Stimulated activated CD4-positive, alpha-beta T cell treated with anti-CD3 and anti-CD28 coated beads, Interleukin-1b, Interleukin-23, amount 100 ng/mL, for 1 hour (primary cell): ENCODE measurements at places on chromosomes 3 and 15.

- DNase-seq: no peak
Observed at GRCh38 chr15:45884755-45885445, 250.1 kb downstream of the SQOR start.

GRCh38 chr15:52183562-52184173, 7.5 kb downstream of the GNB5 start:
- no peak for DNase-seq

DNA sequence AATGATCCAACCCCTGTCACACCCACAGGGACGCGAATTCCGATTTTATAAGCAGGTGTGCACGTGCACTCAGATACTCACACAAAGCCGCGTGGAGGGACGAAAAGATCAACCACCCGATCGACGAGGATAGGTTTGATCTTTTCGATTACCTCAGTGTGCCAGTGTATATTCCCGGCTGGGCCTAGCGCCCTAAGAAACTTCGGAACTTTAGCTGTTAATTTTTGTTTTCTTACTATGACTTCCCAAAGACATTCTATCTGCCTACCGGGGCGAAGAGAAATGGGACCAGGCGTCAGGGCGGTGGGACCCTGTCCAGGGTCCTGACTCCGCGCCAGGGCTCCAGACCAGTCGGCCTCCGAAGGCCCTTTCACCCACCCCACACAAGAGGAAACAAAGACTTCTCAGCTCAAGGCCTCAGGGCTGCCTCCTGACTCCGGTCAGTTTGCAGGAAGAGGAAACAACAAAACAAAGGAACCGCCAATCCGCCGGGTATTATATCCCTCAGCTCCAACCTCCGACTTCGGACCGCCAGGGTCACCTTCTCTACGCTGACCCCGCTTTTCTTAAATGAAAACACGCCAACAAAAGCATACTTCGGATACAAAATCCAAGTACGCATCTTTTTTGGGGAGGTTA, 6.8 kb downstream of the ONECUT1 start:
- DNase-seq: no peak

GRCh38 chr3:49412632-49413337, 562 bp downstream of the TCTA start:
- no peak for DNase-seq

- no peak for DNase-seq
Observed at GRCh38 chr15:42172475-42172874, 16.0 kb upstream of the PLA2G4F start.

GRCh38 chr15:85422607-85423006, 42.2 kb downstream of the AKAP13 start:
- DNase-seq: no peak

DNA sequence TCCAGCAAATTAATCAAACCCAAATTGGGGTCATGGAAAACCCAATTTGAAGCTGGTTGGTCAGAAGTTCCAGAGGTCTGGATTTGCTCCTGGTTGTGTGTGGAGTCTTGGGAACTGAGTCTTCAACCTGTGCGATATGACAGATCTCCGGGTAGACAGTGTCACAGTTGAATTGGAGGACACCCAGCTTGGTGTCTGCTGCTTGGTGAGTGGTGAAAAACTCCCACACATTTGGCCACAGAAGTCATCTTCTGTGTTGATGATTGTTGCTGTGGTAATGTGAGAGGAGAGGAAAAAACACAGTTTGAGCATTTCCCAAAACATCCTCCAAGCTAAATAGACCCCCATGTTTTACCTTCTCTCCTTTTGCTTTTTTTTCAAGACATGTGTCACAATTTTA, 218.1 kb downstream of the TP63 start:
- no peak for DNase-seq

- no peak for DNase-seq
Observed at GRCh38 chr3:146896711-146897110, 291.6 kb upstream of the PLSCR5 start.

- DNase-seq: no peak
Observed at GRCh38 chr3:160830796-160831195, 74.8 kb downstream of the PPM1L start.

DNA sequence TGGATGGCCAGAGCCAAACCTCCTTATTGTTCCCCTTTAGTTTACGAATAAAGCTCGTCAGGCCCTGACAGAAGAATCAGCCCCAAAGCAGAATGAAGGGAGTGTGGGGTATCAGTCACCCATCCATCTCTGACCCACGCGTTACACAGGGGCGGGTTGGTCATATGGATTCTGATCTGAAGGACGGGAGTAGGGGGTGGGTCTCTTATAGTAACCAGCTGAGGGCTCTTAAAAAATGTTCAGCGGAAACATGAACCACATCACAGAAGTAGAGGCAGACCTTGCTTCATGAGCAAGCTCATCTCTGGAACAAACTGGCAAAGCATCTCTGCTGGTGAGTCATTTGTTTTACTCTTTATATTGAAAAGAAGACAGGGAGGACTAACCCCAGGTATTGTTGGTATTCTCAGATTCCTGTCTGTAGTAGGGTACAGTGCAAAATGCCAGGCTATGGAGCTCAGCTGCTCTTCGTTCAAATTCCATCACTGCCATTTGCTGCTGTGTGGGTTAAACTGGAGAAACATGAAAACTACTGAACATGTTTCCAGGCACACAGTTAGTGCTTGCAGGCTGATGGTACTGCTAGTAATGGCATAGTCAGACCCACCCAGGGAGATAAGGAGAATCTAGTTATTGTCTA, at the start of gene CXCR6:
Gene CXCR6 (plus strand): TSS at position 258 of the 640 bp plus-strand sequence. CDS start 3,018 bp downstream, outside the sequence.
- DNase-seq: no peak
